ENCODE measurements at places on chromosomes 7 and 10. TPM values are rescaled to one million over a fixed set of nuclear protein-coding genes. Genes with fewer than 3 reads are reported as not detected.
A peak's percentile ranks its signal among the peaks of the same experiment; 100 is the strongest.

SEMA4G gene
- total RNA-seq, result 0.64 TPM

DNA sequence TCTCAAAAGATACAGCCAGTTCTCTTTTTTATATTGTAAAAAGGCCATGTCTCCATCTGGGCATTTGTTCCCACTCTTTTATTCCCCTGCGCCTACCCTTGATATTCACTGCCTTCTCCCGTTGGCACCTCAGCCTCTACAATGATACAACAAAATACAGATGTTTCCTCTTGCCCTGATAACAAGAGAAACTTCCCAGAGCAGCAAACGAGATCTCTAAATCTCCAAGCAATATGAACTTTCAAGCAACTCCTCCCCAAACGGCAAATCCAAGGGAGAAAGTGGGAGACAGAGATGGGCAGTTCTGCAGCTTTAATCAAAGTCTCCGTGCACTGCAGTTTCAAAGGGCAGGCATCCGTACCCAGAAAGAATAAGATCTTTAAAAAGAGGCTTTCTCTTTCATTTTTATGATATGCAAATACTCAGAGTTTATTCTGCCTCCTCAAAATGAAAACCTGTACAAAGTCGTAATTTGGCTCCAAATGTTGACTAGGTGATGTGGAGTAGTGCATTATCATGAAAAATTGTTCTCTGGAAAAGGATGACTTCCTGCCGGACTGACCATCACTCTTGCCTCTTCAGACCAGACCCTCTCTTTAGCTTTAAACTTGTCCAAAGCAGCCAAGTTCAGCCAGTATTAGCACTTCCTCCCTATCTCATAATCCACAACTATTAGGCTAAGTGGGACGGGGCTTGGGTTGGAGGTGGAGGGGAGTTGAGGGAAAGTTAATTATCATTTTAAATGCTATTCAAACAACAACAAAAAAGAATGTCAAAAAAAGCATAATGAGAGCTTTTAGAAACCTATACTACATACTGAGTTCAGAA, 682 bp downstream of the HGF start:
- no peak for DNase-seq

GRCh38 chr10:63976538-63976937, 455.3 kb downstream of the REEP3 start:
- peak; percentile 19 for DNase-seq

GRCh38 chr10:44198096-44198779, 186.7 kb downstream of the CXCL12 start:
- no peak for DNase-seq

DNA sequence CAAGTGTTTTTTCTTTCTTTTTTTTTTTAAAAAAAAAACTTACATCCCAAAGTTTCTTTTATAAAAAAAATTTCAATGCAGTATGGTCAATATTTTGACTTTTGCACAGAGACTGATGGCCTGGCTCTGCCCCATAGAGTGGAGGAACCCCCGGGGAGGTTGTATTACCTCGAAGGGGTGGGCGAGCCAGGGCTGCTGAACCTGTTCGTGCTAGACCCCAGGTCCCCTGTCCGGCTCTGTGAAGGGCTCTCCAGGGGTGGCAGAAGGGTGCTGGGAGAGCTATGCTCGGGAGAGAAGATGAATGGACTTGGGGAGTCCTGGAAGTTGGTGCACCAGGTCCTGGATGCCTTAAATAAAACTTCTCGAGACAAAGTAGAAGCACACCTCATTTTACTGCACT, 446.4 kb upstream of the KLF6 start:
- DNase-seq, result no peak

PYROXD2 gene
- total RNA-seq, result 11.4 TPM

MOGAT3 gene
- total RNA-seq, result not detected

PLCE1 gene
- total RNA-seq, result 6.7 TPM

GRCh38 chr7:40915071-40915470, 780.3 kb downstream of the SUGCT start:
- no peak for DNase-seq

JAKMIP3 gene
- total RNA-seq, result not detected

PDK4 gene
- total RNA-seq, result 0.46 TPM

DNA sequence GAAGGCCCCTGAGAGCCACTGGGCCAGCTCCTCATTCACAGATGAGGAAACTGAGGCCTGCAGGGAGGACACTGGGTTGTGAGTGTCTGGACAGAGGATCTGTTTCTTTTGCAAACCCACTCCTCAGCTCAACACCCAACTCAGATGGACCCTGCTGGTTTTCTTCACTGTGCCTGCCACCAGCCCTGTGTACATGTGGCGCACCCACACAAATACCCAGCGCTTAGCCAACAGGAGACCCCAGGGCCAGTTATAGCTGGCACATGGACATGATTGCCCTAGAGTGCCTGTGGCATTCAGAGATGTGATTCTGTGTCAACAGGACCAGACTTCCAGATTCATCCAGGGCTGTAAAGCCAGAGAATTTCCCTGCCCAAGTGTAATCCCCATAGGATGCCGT, 12.4 kb downstream of the PODXL start:
- DNase-seq, result no peak

OGDHL gene
- not detected for total RNA-seq

- DNase-seq, result no peak
Observed at GRCh38 chr7:611281-611810, 91.7 kb upstream of the PDGFA start.

CDC14C gene
- 0.32 TPM for total RNA-seq

AKR1D1 gene
- not detected for total RNA-seq

DNA sequence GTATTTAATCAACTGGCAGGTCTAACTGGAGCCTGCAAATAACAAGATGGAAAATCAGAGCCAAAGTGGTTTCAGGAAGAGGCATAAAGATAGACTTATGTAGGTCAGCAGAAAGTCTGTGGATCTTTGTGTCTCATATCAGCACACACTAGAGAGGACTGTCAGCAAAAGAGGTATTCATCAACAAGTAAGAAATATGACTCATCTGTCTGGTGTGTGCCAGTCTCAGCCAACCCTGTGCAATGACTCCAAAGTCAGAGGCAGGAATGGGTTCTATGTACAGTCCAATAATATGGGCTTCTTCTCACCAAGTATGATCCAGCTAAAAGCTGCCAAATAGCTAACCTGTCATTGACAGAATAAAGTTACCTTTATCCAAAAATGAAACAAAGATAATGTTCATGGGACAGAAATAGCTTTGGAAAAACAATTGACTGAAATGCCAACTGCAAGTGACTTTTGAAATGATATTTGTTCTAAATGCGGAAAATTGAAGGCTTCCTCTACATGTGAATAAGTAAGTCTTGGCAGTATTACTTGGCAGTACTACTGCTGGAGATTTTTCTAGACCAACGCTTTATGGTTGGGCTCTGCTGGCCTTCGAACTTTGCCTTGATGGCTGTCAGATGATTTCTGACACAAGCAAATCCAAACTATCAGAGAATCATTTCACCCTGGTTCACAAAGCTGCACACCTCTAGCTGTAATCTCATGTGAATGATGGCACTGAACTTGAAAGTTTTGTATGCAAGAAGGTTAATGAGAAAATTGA, 272.3 kb upstream of the SEMA3C start:
- DNase-seq, result peak; percentile 80

RAB11FIP2 gene
- 13.2 TPM for total RNA-seq

- no peak for DNase-seq
Observed at GRCh38 chr10:34061841-34062240, 727.4 kb upstream of the NRP1 start.

CREB5 gene
- total RNA-seq, result 6.5 TPM

DNA sequence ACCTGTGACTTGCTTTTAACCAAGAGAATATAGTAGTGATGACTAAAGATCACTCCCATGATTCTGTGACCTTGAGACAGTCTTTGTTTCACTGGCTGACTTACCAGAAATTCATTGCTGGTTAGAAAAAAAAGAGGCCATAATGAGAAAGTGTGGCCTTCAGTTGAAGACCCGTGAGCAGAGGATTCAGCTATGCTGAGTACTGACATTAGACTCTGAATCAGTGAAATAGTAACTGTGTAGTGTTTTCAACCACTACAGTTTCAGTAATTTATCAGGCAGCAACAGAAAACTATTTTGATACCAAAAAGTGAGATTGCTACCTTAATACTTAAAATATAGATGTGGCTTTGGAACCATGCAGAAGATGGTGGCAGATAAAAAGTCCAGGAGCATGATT, 298.0 kb upstream of the KCND2 start:
- DNase-seq, result no peak

DNA sequence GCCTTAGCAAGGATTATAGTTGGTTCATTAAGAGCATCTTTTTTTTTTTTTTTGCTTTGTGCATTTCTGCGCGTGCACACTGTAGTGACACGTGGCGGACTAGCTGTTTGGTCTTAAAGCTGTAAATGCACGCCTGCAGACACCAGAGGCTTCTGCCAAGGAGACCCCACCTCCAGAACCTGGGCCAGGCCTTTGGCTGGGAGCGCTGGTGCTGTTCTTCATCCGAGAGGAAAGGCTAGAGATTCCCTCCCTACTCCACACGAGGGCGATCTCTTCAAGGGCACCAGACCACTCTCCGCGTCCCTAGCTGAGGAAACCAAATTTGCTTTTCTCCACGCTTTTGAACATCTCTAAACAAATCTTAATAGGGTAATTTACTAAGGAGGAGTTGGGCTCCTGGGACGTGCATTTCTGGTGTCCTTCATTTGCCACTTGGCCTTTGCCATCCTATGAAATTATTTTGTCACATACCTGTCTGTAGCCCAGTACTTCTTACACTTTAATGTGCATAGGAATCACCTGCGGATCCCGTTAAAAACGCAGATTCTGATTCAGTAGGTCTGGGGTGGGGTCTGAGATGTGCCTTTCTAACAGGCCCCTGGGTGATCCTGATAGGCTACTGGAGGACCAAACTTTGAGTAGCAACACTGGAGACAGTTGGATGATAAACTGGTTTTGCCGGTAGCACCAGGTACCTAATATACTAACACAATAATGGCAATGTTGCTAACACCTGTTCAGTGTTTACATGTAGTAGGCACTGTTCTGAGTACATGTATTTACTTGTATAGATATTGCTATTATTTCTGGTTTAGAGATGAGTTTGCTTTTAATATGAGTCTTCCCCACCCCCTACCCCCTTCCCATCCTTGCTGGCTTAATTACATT, 1.3 kb upstream of the SLC26A5 start:
- DNase-seq, result peak; percentile 49

DNA sequence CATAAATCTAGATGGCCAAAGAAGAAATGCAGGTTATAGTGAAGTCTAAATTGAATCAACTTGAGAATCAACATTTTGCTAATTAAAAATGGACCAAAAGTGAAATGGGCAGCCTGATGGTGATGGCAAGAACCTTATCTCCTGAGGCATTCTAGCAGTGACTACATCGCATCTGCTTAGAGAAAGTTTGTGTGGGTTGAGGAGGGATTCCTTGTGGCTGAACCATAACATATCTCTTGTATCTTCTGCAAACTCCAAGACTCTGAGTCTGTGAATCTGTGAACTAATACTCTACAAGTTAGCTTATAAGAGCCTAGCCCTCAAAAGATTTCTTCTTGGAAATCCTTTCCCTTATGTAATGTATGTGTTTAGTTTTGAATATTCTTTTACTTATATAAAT, 85.6 kb downstream of the PRKG1 start:
- no peak for DNase-seq

Measured in LHCN-M2 (cell line).